ENCODE measurements at places on chromosomes 3 and 15.
A peak's percentile ranks its signal among the peaks of the same experiment; 100 is the strongest.

GRCh38 chr3:172101107-172101506 lies 61.7 kb downstream of the FNDC3B start:
- peaks cover 64% of the 10 kb centered on the region for H3K4me1 ChIP-seq
- H3K27me3 ChIP-seq = no peaks in the 10 kb centered on the region
- no peak for DNase-seq

GRCh38 chr3:117997201-117998049 lies 1037.2 kb downstream of the IGSF11 start:
- H3K4me3 ChIP-seq = peak overlapping the region; percentile 58
- peaks cover 4% of the 10 kb centered on the region for H3K27me3 ChIP-seq
- H3K27ac ChIP-seq = no peak overlapping the region
- peak; percentile 85 for DNase-seq
- H3K4me1 ChIP-seq = peaks cover 3% of the 10 kb centered on the region

- no peak for DNase-seq
- no peak overlapping the region for H3K27ac ChIP-seq
- H3K36me3 ChIP-seq = no peaks in the 10 kb centered on the region
- no peaks in the 10 kb centered on the region for H3K4me1 ChIP-seq
- no peak overlapping the region for H3K4me3 ChIP-seq
- no peaks in the 10 kb centered on the region for H3K27me3 ChIP-seq
Observed at GRCh38 chr3:155244216-155244615, 49.3 kb downstream of the STRIT1 start.

GRCh38 chr3:57604971-57605370 lies 7.8 kb upstream of the ARF4 start:
- H3K27ac ChIP-seq = no peak overlapping the region
- no peak for DNase-seq
- no peaks in the 10 kb centered on the region for H3K27me3 ChIP-seq
- H3K4me3 ChIP-seq = no peak overlapping the region

DNA sequence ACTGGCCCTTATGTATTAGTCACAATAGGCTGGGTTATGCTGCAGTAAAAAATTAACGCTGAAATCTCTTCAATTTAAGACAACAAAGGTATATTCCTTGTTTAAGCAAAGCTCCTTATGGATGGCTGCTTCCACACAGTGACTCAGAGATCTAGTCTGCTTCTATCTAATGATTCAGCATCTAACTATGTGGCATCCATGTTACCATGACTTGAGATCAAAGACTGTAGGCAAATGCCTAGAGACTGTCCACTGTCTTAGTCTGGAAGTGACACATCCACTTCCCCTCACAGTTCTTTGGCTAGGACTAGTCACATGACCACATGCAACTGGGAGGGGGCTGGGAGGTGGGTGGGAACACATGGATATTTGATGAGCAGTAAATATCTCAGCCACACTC lies 61.3 kb upstream of the PSMD6 start:
- H3K4me1 ChIP-seq = peaks cover 4% of the 10 kb centered on the region
- DNase-seq = no peak
- H3K4me3 ChIP-seq = no peak overlapping the region

- H3K4me1 ChIP-seq = peaks cover 3% of the 10 kb centered on the region
- H3K36me3 ChIP-seq = no peaks in the 10 kb centered on the region
- no peaks in the 10 kb centered on the region for H3K27me3 ChIP-seq
- H3K4me3 ChIP-seq = no peak overlapping the region
Observed at GRCh38 chr3:195172896-195173295, 98.1 kb downstream of the XXYLT1 start.

- H3K4me1 ChIP-seq = no peaks in the 10 kb centered on the region
- H3K4me3 ChIP-seq = no peak overlapping the region
- H3K27ac ChIP-seq = no peak overlapping the region
- DNase-seq = no peak
- H3K36me3 ChIP-seq = peaks cover 9% of the 10 kb centered on the region
- no peaks in the 10 kb centered on the region for H3K27me3 ChIP-seq
Observed at GRCh38 chr15:44468709-44469385, 41.4 kb downstream of the CTDSPL2 start.

DNA sequence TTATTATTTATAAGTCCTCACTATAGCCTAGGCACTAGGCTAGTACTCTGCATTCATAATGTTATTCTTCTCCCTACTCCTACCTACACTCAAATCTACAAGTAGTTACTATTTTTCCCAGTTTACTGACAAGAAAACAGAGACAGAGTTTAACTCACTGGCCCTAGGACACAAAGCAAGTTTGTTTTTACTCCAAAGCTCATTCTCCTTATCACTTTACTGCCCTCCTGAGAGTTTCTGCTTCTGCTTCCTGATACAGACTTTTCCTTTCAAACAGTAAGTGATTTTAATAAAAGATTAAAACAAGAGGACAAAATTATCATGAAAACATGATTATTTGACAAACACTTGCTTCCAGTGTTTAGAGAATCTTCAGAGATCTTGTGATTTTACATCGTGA lies 60.6 kb upstream of the CADPS start:
- DNase-seq = no peak
- H3K27me3 ChIP-seq = no peaks in the 10 kb centered on the region
- no peak overlapping the region for H3K4me3 ChIP-seq
- no peak overlapping the region for H3K27ac ChIP-seq
- H3K4me1 ChIP-seq = no peaks in the 10 kb centered on the region
- no peaks in the 10 kb centered on the region for H3K36me3 ChIP-seq

DNA sequence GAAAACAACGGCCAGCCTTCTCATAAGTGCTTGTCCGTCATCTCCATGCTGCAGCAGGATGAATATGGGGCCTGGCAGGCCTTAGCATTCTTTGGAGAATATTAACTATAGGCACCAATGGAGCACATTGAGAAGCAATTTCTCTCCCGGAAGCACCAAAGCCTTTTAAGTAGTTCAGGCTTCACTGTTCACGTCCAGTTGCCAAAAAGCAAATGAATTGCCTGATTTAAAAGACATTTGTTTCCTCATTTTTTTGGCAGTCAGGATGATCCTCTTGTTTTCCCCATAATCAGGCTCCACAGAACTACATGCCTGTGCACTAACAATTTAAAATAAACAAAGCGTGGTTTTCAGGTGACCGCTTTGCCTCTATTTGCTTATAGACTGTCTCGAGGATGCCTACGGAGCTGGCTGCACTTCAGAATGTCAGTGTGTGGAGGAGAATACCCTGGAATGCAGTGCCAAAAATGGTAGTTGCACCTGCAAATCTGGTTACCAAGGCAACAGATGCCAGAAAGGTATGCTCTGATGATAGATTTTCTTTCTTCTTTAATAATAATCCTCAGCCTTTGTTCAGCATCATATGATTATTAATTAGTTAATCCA lies 725.2 kb upstream of the GOLIM4 start:
- no peak overlapping the region for H3K27ac ChIP-seq
- DNase-seq = no peak
- no peaks in the 10 kb centered on the region for H3K36me3 ChIP-seq

DNA sequence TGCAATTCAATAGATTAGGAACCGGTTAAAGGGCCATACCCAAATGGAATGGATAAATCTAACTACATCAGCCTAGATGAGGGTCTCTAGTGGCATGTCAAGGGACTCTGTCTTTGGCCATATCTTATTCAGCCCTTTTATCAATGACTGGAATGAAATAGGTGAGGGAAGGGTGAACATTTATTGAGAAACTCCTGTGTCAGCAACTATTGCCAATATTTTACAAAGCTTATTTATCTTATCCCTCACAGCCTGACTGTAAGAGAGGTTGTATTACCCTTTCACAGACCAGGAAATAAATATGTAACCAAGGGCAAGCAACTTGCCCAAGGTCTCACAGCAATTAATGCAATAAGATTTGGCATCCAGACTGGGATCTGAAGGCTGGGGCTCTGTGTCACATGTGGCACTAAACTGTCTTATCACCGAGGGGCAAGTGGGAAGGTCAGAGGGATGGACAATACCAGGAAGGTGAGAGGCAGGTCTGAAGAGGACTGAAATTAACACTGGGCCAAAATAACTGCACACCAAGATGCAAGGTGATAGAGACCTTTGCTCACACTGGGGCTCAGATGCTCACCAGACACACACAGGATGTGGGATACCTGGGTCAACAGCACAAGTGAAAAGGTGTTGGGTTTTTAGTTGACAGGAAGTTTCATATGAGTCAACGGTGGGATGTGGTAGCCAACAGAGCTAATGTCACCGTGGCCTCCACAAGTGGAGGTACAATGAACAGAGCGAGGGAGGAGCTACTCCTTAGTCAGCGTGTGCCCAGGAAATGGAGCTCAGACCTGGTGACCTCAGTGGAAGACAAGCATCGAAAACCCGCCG lies 261.3 kb downstream of the RPLP1 start:
- H3K4me3 ChIP-seq = no peak overlapping the region
- no peak for DNase-seq
- H3K36me3 ChIP-seq = no peaks in the 10 kb centered on the region
- H3K27ac ChIP-seq = no peak overlapping the region

DNA sequence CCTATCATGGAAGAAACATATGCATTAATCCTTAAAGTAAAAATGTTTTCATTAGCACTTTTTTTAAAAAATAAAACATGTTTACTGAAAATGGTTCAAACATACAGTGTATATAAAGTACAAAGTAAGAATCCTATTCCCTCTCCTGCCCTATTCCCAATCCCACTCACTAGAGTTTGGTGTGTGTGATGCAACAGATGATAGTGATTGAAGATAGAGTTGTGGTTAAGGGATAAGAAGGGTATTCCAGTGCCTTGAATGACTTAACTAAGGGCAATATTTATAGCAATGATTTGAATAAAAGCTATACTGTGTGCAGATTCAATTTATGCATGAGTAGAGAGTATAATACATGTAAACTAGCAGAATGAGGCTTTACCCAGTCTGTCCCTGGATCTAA lies 18.1 kb downstream of the ZNF280D start:
- no peak for DNase-seq
- no peaks in the 10 kb centered on the region for H3K36me3 ChIP-seq
- no peaks in the 10 kb centered on the region for H3K27me3 ChIP-seq
- no peak overlapping the region for H3K4me3 ChIP-seq
- H3K4me1 ChIP-seq = no peaks in the 10 kb centered on the region
- no peak overlapping the region for H3K27ac ChIP-seq

GRCh38 chr3:186241910-186242821 lies 119.9 kb downstream of the DGKG start:
- H3K4me1 ChIP-seq = peaks cover 14% of the 10 kb centered on the region
- H3K36me3 ChIP-seq = no peaks in the 10 kb centered on the region
- no peaks in the 10 kb centered on the region for H3K27me3 ChIP-seq
- H3K27ac ChIP-seq = peak overlapping the region; percentile 17
- peak; percentile 88 for DNase-seq
- H3K4me3 ChIP-seq = peak overlapping the region; percentile 42

GRCh38 chr3:107753976-107754375 lies 231.2 kb downstream of the BBX start:
- H3K27me3 ChIP-seq = no peaks in the 10 kb centered on the region
- H3K4me1 ChIP-seq = no peaks in the 10 kb centered on the region
- no peak overlapping the region for H3K27ac ChIP-seq

Measured in upper lobe of right lung (tissue), 1 donor.